ENCODE measurements at places on chromosomes 1 and 21. TPM values are rescaled to one million over a fixed set of nuclear protein-coding genes. Genes with fewer than 3 reads are reported as not detected.

SH2D1B gene
- polyA plus RNA-seq: 0.33 TPM

ABCG1 gene
- polyA plus RNA-seq: 4.7 TPM

MACO1 gene
- 9.3 TPM for polyA plus RNA-seq

SPRR2F gene
- 1.5 TPM for polyA plus RNA-seq

TSSK3 gene
- not detected for polyA plus RNA-seq

GRCh38 chr1:160907976-160908375, 23.0 kb upstream of the ITLN1 start:
- DNase-seq: no peak

DNA sequence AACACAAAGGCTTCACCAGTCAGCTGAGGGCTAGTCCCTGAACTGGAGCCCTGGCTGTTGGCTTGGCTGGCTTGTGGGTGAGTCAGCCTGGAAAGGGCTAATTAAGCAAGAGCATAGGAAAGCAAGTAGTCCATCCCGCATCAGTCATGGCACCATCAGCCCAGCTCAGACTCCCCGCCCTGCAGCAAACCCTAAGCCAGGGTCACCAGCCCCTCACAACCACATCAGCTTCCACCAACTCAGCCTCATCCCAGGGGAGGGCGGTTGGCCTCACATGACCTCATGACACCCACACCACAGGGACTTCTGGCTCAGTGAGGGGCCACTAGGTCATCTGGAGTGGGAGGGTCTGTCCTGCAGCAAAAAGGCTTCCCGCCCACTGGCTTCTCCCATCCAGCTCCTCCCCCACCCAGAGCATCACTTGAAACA, 7.0 kb upstream of the SPATC1L start:
- peak; percentile 21 for DNase-seq

DNA sequence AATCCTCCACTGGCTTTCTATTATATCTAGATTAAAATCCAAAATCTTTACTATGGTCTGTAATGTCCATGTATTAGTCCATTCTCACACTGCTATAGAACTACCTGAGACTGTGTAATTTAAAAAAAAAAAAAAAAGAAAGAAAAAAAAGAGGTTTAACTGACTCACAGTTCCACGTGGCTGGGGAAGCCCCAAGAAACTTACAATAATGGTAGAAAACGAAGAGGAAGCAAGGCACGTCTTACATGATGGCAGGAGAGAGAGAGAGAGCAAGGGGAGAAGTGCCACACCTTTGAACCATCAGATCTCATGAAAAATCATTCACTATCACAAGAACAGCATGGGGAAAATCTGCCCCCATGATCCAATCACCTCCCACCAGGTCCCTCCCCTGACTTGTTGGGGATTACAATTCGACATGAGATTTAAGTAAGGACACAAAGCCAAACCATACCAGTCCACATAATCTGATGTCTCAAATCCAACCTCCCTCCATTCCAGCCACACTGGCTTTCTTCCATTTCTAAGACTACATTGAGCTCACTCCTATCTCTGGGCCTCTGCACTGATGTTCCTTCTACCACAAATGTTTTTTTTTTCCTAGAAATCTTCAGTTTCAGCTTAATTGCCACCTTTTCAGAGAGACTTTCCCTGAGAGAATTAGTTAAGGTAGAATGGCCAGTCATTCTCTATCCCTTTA, 92.4 kb downstream of the EIF4G3 start:
- no peak for DNase-seq

GRCh38 chr1:11505591-11506538, 26.9 kb downstream of the DISP3 start:
- DNase-seq: no peak

DNA sequence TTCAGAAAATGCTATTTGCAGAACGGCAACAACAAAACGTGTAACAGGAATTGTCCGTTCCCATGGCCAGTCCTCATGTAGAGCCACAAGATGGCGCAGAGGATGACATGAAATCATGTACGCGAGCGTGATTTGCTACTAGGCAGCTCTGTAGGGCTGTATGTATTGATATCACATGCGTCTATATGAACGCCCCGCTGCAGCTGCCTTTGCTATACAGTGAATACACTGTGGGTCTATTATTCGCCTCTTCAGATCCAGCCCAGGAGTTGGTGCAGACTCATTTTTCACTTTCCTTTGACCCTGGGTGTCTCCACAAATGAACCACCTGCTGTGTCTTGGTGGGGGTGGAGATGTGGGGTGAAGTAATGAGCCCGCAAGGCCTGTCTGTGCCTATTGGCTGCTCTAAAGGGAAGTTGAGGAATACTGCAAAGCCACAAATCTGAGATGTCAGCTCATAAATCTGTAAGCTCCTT, 361.5 kb downstream of the KIF26B start:
- DNase-seq: no peak

- DNase-seq: no peak
These were observed 81.8 kb downstream of the SMYD3 start for GRCh38 chr1:246425139-246425794.

DNA sequence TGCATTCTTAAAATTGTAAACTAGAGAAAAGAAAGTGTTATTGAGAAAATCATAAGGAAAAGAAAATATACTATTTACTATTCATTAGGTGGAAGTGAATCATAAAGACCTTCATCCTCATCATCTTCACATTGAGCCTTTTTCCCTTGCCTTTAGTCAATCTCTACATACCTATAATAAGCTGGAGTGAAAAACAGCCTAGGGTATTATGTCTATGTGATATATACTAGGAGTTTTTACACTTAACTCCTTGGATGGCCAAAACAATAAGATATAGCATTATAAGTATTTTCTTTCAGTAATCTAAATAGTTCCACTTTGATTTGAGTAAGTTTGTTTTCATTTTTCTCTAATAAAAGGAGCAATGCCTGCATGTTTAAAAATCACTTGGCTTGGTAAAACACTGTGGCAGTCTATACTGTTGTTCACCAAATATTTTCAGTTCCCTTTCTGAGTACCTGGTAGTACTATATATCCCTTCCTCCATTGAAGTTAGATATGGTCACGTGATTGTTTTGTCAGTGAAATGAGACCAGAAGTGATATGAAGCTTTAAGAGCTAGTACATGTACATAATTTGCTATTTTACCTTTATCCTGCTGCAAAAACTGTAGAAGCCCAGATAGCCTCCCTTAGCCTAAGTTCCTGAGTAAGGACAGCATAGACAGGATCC, 78.3 kb downstream of the CLEC20A start:
- DNase-seq: no peak

DNA sequence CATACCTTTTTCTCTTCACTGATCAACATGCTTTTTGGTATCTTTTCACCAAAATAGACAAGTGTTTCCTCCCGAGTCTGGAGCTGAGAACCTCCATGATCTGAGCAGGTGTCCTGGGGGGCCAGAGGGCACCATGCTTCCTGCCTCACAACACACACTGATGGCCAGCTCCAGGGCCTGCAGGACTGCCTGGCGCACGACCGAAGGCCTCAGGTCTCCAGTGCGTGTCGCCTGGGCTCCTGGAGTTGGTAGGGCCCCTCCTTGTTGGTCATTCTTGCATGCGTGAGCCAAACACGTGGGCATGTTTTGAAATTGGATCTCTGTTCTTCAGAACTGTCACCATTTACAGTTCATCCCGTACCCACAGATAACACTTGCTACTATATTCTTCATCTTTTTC, 64.4 kb downstream of the SLC37A1 start:
- no peak for DNase-seq
